ENCODE measurements at places on chromosomes 1 and 21.
A peak's percentile ranks its signal among the peaks of the same experiment; 100 is the strongest.

DNA sequence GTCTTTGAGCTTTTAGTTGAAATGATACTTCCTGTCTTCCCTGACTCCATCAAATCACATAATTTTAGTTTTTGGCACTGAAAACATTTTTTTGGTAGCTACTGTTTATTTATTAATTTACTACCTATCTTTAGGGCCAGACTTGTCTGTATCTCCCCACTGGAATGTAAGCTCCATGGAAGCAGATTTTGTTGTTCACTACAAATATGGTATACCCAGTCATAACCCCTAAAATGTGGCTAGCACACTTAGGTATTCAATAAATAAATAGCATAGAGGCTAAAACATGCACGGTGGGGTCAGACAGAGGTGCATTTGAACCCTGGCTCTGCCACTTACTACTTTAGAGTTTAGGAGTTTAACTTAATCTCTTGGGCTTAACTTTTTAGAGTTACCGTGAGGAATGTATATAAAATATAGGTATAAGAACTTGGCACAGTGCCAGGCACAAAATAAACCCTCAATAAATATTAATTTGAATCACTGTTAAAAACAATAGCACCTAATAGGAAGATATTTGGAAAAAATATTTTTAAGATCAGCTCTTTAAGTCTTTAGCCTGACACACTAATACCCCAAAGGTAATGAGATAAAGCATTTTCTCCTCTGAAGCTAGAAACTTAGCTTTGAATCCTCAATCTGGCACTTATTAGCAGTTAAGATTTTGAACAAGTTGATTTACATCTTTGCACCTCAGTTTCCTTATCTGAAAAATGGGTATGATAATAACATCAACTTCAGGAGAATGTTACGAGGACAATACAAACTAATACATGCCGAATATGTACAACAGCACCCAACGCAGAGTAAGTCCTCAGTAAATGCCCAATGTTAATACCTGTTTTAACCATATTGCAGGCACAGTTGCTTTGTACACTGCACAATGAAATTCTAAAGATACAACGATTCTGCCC, 59.6 kb upstream of the HP1BP3 start:
- DNase-seq, result no peak

DNA sequence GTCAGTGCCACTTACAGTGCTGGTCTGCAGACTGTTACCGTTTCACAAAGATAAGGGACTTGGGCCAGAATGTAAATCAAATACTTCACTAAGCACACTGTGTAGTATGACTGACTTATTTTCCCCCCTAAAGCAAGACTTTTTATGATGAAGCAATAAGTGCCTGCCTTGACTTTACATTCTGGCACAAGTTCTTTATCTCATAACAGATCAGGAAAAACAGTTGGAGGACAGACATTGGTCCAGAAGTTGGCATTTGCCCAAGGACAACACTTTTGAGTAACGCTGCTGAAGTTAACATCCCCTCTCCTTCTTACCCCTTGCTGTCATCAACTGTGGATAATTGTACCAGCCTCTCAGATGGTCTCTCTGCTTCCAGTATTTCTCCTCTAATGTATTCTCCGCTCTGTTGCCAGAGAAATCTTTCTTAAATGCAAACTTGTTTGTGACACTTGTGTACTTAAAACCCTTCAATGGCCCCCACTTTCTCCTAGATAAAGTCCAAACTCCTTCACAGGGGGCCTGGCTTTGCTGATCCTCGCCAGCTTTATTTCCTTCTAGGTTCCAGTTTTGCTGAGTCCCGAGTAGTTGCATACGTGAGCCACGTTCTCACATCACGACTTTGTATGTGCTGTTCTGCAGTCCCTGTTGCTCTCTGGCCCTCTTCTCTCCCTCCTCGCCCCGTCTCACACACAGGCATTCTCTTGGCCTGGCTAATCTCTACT, 45.7 kb downstream of the S1PR1 start:
- no peak for DNase-seq

GRCh38 chr1:88001460-88001859, 672.8 kb downstream of the LMO4 start:
- DNase-seq, result no peak

- no peak for DNase-seq
Measured at GRCh38 chr1:178282949-178283367, 189.1 kb downstream of the RASAL2 start.

DNA sequence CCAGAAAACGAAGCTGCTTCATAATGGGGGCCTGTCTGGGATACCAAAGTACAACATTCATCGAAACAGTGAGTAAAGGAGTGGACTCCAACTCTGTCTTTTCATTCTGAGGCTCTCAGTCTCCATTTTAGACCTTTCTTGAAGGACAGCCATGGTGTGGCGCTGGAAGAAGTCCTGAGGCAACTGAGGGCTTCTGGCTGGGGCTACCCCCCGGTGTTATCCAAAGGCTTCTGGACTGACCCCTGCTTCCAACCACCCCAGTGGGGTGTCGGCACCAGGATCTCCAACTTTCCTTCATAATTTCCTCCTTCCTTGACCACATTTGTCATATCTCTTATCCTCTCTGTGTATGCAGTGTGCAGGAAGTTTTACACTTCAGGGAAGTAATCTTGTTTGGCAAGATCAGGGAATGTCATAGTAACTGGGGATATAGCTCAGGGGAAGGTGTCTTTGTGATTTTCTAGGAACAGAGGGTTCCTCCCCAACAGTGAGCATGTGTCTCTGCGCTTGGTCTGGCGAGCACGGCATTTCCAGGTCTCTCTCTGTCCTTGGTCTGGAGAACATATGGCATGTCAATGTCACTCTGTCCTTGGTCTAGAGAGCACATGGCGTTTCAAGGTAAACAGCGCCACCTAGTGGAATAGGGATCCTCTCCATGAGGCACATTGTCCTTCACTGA, 19.4 kb upstream of the BSDC1 start:
- peak; percentile 53 for DNase-seq

Measured in stimulated activated CD8-positive, alpha-beta memory T cell treated with anti-CD3 and anti-CD28 coated beads, Interleukin-4, amount 100 ng/mL, for 1 hour (primary cell).